ENCODE measurements at places on chromosomes 6 and 20.

DNA sequence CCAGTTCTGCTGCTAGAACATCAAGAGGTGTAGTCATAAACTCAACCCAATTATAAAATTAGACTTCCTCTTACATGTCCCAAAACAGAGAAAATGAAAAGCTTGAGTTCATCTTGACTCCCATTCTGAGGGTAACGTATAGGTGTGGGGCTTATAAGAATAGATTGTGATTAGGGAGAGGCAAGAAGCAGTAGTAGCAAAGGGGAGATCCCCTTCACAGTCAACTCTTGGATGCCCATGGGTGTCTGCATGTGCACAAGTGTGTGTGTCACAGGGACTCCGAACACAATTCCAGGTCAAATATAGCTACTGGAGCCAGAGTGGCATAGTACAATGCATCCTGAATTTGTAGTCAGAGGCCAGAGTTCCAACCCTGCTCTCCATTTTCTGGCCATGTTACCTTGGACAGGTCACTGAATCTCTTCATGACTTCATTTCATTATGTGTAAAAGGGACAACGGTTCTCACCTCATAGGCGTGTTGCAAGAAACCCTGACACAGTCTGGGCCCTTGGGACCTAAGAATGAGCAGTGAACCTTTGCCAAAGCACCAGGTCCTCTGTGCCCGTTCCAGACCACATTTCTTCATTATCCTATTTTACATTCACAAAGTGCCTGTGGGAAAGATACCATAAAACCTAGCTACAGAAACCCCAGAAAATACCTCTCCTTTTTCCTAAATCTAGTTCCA is 11.8 kb downstream of the GSTA4 start:
- DNase-seq, result no peak

GRCh38 chr20:51386586-51386985 is 155.9 kb downstream of the NFATC2 start:
- no peak for DNase-seq

GRCh38 chr6:137827977-137828810 is 38.9 kb upstream of the TNFAIP3 start:
- no peak for DNase-seq

DNA sequence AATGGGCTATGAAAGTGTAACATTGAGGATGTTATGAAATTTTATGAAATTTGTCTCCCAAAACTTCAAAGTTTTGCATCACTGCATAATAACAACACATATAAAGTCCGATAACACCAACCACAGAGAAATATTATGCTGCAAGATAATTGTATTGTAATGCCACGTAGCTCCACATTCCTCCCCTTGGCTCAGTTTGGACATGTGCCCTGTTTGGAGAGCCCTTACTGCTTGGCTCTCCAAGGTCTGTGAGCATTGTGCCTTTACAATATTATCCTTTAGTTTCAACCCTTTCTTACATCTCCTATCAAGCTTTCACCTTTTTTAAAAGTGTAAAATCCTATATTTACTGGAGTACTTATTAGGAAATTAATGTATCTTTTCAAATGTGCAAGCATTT is 10.8 kb downstream of the HBS1L start:
- DNase-seq, result no peak

DNA sequence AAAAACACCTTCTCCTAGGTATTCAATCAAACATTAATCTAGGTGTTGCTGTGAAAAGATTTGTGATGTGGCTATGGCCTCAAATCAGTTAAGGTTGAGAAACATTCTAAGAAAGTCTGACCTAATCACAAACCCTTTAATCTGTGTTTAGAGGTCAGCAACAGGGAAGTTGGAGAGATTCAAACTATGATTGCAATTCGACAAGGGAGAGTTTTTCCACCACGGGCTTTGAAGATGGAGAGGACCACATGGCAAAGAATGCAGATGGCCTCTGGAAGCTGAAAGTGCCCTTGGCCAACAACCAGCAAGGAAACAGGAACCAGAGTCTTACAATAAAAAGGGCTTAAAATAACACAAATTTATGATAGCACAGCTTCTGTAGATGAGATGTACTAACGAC is 29.6 kb upstream of the LGSN start:
- DNase-seq, result no peak

- DNase-seq, result no peak
Observed at GRCh38 chr6:159826004-159826403, 25.9 kb downstream of the PNLDC1 start.

DNA sequence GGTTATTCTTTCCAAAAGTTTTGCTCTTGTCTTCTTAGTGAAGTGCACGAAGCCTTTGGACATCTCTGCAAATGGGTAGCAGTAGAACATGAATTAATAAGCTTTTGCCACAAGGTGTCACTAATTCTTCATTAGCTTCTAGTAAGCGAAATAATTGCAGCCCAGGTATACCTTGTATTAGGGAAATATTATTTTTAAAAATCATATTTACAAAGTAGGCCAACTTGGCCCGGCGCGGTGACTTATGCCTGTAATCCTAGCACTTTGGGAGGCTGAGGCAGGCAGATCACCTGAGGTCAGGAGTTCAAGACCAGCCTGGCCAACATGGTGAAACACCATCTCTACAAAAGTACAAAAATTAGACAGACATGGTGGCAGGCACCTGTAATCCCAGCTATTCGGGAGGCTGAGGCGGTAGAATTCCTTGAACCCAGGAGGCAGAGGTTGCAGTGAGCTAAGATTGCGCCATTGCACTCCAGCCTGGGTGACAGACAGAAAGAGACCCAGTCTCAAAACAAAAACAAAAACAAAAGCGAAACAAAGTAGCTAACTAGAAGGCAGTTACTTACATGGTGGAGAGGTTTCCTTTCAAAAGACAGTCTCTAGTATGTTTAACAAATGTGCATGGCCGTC is 8.8 kb upstream of the RSPH3 start:
- DNase-seq, result no peak

DNA sequence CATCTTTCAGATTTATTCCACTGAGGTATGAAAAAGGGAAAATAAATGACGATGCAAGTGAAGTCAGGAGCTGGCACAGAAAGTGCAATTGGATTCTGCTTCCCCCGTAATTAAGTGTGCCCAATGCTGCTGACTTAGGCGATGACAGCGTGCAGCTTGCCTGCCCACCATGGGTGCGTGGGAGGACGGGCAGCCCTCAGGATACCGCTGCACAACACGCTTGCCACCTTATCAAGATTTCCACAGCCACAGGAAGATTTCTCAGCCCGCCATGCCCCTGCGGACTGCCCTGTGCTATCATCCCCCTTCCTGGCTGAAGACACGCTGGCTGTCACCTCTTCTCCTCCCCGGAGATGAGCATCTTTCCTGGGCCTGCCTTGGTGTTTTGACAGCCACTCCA is 103.3 kb upstream of the BACH2 start:
- DNase-seq, result no peak

DNA sequence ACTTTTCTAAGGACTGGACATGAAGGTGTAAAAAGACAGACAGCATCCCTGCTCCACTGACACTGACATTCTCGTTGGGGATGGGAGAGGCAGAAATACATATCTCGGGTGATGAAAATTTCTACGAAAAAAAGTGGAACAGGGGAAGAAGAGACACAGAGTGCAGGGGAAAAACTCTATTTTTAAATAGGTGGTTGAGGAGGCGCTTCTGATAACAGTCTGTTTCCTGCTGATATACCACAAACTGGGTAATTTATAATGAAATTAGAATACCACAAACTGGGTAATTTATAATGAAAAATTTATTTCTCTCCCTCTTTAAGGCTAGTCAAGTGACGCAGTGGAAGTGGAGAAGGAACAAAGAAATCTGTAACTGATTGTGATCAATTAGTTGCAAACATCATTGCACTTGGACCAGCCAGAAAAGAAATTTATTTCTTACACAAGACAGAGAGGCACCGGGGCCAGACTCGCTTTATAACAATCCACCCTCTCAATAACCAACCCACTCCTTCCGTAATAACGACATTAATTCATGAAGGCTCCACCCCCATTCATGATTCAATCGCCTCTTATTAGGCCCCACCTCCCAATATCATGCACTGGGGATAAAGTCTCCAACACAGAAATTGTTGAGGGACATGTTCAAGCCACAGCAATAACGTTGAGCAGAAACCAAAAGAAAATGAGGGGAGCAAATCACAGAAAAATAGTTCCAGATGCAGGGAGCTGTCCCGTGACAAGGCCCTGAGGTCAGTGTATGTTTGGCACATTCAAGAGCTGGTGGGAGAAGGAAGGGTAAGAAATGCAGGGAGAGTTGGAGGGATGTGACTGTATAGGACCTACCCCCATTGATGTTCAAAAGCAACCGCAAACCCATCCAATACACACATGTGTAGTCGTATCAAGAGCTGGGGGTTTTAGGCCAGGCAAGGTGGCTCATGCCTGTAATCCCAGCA is 6.6 kb upstream of the SRSF6 start:
- no peak for DNase-seq

DNA sequence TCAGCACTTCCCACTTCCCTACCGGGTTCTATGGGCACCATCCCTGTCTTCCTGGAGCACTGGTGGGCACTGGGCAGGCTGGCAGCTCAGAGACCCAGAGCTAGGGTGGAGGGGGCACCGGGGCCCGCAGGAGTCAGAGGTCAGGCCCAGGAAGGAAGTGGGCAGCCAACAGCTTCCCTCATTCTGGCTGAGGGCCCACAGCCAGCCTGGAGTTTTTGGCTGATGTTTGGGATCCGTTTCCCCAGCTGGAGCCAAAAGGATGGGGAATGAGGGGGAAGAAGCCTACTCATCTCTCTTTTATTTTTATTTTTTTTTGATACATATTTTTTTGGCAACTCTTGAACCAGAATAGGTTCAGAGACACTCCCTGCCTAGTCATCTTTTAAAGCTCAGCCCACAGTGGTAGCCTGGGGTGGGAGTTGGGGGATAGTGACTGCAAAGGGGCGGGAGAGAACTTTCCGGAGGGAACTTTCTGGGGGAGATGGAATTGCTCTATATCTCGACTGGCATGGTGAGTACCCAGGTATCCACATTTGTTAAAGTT is 54.2 kb upstream of the MLN start:
- no peak for DNase-seq

- DNase-seq, result no peak
Observed at GRCh38 chr6:43328528-43328927, 19.9 kb upstream of the CRIP3 start.

DNA sequence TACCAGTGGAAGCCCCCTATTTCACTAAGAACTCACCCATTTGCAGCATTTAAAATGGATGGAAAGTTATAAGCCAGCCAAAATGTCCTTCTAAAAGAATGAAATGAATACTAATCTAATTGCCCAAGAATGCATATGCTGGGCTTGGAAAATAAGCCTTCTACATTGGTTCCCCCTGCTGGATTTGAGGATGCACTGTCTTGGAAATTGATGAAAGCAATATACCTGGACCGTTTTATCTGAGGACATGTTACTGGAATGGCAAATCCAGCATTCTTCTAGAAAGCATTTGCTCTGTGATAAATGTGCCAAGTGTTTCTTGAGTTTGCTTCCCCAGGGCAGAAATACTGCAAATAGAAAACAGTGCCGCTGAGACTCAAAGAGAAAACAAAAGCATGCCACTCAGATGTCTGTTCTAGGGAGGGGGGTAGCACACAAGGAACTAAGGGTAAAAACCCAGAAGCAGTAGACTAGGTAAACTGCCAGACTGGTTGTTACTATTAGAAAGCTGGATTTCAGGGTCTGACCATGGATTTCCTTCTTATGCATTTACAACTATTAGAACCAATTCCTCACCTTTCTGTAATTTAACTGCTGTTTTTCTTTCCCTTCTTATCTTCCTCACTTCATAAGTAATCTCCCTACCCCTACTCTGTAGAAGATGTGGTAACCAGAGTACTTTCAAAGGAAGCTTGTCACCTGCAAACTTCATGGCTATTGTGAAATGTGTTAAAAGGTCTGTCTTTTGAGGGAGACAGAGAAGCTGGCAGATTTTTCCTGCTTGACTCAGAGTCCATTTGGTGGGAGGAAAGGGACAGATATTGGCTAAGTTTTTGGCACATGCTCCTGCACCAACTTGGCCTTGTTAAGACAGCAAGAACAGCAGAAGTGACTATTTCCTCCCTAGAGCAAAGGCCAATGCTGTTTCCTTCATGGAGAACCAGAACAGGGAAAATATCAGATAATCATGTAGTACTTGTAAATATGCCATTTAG is 642.6 kb downstream of the KIF16B start:
- no peak for DNase-seq

DNA sequence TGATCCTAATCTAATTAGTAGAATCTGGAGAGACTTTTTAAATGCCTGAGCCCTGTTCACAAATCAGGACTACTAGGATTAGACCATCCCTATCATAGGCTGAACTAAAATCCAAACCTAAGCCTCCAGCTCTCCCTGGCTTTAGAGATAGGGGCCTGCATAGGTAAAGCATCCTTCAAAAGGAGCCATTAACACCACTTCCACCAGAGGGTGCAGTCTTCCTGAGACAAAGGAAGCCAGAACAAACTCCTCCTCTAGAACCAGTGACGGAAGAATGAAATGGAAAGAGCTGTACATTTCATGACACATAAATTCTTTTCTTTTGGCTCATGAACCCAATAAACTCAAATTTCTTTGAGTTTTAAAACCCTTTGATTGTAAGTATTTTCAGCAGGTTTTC is 291.2 kb upstream of the ADGRB3 start:
- DNase-seq, result peak; percentile 7

DNA sequence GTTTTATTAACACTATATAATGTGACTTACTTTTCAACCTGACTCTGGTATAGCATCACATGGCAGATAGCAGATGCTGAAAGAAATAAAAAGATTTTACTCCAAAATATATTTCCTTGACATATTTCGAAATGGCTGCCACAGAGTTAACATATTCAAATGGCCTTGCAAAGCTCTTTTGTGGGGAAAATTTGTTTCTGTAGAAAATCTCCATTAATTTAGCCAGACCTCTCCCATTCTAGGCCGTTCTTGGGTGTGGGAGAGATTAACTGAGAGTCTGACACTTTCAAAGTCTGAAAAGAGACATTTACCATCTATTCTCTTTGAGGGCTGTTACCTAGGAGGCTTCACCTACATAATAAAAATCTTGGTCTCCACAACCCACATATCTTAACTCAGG is 217.2 kb downstream of the OTOR start:
- no peak for DNase-seq

- DNase-seq, result no peak
Observed at GRCh38 chr20:12112665-12113064, 195.0 kb downstream of the BTBD3 start.

DNA sequence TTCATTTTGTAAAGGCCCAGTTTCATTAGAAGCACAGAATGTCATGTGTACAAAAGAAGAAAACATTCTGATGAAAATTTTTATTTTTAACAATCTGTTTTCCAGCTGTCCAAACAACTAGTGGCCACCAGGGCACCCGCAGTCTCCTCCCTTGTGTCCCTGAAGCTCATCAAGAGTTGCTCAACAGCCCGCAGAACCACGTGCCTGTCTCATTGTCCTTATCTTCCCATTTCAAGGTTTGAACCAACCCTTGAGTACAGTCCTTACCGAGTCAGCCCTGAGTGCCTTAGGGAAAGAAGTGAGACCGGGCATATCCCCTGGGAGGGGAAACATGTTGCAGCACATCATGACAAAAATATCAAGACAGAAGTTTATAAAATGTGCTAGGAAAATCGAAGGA is 15.9 kb upstream of the ZNF133 start:
- DNase-seq, result no peak

DNA sequence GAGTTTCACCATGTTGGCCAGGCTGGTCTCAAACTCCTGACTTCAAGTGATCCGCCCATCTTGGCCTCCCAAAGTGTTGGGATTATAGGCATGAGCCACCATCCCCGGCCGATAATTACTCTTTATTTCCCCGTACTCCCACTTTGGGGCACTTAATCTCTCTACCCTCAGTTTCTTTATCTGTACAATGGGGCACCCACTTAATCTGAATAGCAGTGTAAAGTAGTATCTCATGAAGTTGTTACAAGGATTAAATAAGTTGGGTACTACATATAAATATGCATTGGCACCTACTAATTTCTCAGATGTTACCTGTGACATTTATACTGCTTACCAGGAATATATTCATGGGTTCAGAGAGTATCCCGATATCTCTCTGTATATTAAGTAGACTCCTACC is 15.2 kb downstream of the GINM1 start:
- no peak for DNase-seq
